AG20443 (cell line): ENCODE measurements at places on chromosomes 6 and 20.

DNA sequence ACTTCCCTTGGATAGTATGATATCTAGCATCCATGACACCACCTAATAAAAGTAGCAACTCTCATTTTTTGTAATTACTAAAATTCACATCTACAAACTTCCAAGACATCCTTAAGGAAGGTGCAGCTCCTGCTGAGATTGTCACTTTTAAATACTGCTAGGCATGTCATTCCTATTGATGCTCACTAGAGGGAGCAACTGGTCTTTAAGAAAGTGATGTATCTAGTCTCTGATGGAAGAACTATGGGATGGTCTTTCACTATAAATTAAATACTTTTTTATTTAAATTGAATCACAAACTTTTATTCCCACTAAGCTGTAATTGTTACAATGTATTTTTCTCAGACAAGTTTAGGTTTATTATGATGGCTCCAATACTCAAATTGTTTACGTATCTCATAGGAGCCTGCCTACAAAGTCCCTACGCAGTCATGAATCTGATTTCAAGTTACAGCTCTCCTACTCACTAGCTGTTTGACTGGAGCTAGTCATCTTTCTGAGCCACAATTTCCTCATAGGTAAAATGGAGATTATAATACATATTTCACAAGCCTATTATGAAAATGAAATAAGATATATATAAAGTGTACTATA lies 8.1 kb upstream of the TSPYL1 start:
- DNase-seq, result peak; percentile 23

GRCh38 chr6:36685926-36686667 lies 7.6 kb downstream of the CDKN1A start:
- no peak for DNase-seq

GRCh38 chr6:159819932-159820640 lies 20.0 kb downstream of the PNLDC1 start:
- DNase-seq, result no peak

DNA sequence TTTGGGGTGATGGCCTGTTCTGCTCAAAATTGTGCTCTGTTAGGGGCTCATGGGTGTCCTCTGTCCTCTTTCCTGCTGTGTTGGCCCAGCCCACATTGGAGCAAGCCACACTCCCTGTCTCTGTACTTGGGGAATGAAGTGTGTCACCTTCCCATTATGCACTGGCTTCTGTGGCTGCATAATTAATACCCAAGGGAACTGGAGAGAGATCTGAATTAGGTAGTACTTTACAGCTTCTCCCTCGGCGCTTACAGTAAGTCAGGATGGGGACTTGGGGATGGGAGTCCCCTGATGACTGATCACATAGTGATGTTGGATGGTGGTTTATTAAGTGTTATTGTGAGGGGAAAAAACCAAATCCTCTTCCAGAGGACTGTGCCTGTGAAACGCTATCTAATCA lies 116.6 kb downstream of the FOXO3 start:
- no peak for DNase-seq

DNA sequence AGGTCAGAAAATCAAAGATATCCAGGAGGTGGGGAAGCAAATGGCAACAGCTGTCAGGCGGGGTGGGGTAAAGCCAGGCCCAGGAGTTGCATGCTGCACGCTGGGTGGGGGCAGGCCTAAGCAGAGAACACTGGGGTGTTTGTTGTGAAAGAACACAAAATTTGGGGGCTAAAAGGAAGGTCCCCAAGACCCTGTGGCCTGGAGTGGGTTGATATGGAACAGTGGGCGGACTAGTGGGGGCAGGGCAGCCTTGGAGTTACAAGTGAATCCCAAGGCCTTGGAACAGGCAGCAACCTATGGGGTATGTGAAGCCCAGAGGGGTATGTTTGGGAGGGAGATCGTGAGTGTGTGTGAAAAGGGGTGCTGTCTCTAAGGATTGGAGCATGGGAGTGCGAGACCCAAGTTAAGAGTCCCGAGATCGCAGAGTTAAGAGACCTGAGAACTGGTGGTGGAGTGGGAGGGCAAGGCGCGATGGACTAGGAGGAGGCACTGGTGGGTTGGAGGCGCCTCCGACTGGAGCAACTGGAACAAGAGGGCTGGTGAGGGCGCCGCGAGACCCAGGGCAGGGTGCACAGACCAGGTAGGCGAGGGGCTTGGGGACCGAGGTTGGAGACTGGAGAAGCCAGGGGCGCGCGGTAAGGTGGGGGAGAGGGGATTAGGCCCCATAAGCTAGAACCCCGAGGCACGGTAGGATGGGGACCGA lies 658 bp downstream of the CUL7 start:
- peak; percentile 39 for DNase-seq

- no peak for DNase-seq
These were observed 79.1 kb downstream of the SNAP25 start for GRCh38 chr20:10297684-10298240.

DNA sequence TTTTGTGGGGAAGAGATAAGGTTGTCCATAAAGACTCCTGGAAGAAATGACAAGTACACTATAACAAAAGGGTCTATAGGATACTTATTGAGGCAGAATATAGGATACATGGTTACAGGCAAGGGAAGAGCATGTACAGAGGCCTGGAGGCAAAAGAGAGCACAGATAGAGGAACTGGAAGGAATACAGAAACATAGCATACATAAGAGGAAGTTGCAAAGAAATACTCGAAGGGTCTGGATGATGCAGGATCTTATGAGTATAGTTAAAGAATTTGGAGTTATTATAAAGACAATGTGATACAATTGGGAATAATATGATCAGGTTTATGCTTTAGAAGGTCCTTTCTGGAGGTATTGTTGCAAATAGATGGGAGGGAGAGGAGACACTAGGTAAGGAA lies 592.7 kb upstream of the POU3F2 start:
- no peak for DNase-seq
